DMS79 (cell line): ENCODE measurements at places on chromosomes 4 and X.

DNA sequence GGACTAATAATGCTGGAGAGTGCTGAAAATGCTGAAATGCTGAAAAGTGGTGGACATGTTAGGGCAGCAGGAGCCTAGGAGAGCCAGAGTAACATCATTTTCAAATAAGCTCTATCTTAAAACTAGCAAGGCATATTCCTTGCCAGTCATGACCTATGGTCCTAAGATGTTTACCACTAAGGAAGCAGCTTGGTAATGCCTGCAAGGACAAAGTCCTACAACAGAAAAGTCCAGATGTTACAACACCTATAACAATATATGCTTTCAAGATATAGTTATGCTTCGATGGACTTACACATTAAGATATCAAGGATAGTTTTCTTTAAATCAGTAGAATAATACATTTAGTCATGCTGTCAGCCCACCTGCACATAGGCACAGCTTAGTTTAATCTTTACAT is 4.5 kb upstream of the ADH4 start:
- no peak for DNase-seq

DNA sequence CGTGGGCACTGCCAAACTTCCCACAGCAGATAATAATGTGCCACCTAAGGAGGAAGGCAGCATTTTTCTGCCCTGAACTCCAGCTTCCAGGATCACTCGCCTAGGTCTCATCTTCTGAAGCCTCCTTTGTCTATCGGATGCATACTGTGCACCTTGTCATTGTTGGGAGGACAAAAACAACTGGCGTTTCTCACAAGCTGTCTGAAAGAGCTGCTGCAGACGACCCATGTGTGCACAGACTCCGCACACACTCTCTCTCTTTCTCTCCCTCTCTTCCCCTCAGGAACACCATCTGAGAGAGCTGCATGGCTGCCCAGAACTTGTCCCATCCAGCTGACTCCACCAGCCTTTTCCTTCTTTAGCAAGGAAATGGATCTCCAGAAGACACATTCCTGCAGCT is 83.0 kb downstream of the MAML3 start:
- DNase-seq: no peak

- DNase-seq: no peak
Measured at GRCh38 chrX:133339566-133339965, 75.7 kb downstream of the GPC4 start.

GRCh38 chrX:78213331-78213730 is 73.9 kb upstream of the TAF9B start:
- DNase-seq: no peak

DNA sequence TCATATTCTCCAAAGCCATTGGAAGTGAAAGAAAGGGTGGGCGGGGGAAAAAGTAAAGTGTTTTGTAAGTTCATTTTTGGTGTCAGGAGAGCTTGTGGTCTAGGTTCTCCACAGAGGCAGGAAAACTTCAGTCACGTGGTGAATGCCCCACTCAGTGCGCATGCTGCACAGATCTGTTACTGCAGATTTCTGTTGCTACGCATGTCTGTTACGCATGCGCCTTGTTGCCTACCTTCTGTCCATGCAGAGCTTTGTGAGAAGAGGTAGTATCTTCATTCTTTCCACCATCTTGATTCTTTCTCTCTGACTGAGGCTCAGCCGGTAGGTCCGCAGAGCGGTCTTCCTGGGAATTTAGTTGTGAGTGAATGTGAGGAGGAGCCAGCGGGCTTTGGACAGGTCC is 15.1 kb upstream of the PAGE3 start:
- DNase-seq: no peak

- DNase-seq: no peak
Measured at GRCh38 chr4:127446427-127446885, 186.3 kb upstream of the INTU start.

DNA sequence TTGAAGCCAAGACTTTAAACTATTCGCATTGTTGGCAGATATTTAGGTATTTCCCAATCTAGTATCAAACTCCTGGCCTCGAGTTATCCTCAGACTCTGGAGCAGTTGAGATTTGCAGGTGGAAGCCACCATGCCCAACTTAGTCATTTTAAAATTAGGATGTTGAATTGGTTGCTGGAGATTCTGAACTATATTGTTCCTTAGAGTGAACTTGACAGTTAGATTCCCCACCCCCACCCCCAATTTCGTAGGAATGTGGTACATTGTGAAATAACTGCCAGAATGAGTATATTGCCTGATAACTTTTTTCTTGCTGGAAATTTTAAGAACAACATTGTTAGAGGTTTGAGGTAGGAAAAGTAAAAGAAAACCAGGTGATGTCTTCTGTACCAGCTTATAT is 2.3 kb downstream of the NOCT start:
- DNase-seq: no peak

DNA sequence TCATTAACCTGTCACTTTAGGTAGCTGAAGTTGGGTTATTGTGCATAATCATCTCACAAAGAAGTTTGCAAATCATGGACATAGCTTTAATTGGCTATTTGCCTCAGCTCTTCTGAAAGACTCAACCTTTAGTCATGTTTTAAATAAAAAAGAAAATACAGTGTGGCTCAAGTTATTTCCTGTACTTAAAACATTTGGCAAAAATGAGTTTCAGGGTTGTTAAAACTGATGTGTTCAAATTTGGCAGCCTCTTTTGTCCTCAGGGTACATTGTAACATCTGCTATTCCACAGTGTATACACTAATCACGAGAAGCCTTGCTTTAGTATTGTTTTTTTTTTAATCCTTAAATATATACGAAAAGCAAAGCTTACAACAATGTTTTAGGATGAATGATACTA is 31.5 kb upstream of the HPGD start:
- no peak for DNase-seq

DNA sequence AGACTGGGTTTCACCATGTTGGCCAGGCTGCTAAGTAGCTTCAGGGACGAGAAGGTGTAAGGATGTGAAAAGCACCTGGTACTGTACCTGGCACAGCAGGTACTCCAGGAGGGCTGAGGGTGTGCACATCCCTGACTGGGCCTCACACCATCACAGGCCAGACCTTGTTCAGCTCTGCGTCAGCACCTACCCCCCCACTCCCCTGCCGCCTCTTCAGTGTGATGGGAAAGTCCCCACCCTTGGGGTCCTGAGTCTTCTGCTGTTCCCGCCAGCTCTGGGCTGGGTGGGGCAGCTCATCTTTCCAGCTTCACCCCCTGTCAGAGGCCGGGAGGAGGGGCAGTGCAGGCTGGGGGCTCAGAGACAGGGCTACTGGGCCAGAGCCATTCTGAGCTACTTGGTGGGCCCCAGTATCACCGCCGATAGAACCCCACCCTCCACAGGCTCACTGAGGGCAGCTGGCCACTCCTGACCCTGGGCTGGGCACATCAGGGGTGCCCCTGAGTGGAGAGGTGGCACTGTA is 6.7 kb upstream of the SH3BP2 start:
- DNase-seq: no peak

DNA sequence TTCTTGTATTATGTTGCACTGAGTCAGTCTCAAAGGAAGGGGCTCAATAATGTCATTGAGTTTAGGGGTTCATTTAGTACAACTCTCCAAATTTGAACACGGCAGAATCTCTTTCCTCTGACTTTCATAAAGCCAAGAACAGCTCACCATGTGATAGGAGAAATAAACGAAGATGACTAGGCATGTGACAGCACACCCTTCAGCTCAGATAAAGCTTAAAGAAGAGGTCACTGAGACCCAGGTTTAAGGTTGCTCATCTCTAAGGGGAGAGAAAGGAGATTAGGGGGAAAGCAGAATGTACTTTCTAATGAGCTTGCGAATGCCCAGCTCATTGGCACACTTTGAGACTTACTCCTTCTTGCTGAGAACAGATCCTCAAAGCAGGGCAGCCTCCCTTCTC is 89.0 kb downstream of the PLAC1 start:
- no peak for DNase-seq

DNA sequence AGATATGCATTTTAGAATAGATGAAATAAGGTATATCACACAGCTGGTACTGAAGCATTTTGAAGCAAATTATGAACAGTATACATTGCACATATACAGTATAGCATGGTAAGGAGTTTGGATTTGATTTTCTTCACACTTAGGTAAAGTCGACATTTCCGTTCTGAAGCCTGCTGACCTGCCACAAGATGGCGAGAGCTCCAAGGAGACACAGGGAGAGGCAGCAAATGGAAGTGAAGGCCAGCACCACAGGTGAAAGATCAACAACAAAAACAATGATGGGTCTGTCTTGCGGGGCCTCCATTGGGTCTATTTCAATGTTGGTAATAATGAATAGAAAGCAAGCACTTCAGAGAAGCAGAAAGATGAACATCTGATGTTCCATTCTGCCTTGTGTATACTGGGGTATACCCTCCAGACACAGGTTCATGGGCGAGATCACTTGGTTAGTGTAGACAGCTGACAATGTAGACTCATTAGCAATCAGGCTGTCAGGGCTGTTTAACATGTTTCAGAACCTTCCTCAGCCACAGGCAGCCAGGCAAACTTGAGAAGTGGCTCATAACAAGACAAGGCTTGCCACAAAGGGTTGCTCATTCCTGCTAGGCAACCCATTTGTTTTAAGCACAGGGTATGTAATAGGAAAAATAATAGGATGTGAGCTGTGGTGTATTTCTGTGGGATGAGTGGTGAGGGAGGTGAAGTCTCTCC is 21.4 kb upstream of the NOX1 start:
- DNase-seq: peak; percentile 25

DNA sequence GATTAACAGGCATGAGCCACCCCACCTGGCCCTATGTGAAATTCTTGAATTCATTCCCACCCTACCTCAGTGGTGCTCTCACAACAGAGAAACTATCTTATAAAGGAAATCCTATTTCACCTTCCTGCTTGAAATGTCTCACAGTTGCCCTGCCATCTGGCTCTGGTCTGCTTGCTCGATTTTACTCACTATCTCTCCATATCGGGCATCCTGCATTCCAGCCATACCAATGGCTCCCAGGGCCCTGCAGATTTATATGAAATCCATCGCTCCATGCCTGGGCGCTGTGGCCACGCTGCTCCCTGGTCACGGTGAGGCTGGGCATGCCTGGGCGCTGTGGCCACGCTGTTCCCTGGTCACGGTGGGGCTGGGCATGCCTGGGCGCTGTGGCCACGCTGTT is 15.8 kb downstream of the SORBS2 start:
- no peak for DNase-seq

DNA sequence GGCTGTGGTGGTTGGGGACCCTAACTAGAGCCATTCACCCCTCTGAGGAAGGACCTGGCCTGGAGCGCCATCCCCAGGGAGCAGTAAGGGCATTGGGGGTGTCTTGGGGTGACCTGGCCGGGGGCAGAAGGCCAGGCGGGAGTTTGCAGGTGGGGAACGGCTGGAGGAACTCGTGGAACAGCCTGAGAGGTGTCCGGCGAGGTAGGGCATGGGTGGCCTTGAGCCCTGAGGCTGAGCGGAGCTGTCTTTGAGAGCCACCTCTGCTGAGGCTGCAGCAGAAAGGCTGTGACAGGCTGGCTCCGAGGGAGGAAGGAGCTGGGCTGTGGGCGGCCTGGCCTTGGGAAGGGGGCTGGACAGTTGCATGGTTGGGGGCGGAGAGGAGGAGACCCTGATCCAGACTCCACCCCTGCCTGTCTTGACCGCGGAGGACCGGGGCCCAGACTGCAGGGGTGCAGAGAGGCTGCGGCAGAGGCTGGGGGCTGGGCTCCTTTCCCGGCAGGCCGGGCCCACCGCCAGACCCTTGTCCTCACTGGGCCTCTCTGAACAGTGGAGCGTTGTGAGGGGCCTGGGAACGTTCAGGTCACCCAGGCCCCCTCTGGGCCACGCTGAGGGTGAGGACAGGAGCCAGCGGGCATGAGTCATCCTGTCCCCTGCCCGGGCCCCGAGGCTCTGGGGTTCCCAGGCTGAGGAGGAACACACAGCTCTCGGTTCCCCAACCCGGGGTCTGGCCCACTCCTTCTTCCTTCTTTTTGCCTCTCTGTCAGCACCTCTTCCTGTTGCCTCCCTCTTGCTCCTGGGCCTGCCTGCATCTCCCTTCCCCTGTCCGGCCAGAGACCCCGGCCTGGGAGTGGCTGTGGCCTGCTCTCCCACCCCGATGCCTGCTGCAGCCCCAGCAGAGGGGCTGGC is 8.1 kb downstream of the SH3BP2 start:
- no peak for DNase-seq

DNA sequence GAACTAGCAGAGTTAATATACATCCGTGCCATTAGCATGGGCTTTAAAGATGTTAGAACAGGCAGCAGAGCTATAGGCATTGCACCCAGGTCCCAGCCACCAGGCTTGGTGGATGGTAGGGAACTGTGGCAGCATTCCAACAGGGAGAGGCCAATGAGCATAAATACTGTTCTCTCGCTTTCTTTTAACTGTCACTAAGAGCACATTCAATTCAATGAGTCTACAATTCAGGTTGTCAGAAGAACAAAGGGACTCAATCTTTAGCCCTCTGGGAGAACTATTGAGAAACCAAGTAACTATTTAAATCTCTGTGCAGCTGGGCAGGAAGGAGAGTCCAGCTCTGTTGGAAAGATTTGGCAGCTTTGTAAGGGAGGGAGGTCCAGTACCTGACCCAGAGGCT is 165.6 kb downstream of the CHIC1 start:
- no peak for DNase-seq

- DNase-seq: no peak
Measured at GRCh38 chr4:182937268-182938204, 20.4 kb upstream of the DCTD start.

- no peak for DNase-seq
Measured at GRCh38 chr4:5045097-5045496, 6.2 kb upstream of the STK32B start.

- no peak for DNase-seq
Measured at GRCh38 chr4:175946472-175947116, 119.0 kb upstream of the WDR17 start.

- no peak for DNase-seq
Measured at GRCh38 chr4:19880206-19880605, 371.5 kb upstream of the SLIT2 start.
